Cerebellum (tissue), 4 donors: ENCODE measurements at places on chromosomes 11 and 22. TPM values are rescaled to one million over a fixed set of nuclear protein-coding genes. Genes with fewer than 3 reads are reported as not detected.
A peak's percentile ranks its signal among the peaks of the same experiment; 100 is the strongest.

DEFB131B gene
- not detected for total RNA-seq

DUSP8 gene
- total RNA-seq, result 6.7 TPM

DNA sequence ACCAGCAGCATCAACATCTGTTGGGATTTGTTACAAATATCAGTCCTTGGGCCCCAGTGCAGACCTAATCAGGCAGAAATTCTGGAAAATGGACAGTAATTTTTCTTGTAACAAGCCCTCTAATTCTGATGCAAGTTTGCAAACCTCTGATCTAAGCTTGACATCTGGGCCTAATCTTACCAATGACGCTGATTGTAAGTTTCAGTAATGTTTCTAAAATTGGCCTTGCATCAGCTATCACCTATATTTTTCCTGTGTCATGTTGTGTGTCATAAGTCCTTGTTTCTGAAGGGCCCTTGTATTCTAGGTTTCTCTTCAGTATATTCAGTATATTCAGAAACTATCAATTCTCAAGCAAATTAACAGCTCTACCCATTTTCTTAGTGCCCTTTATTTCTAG, 36.4 kb downstream of the ZNF215 start:
- DNase-seq, result no peak

DNA sequence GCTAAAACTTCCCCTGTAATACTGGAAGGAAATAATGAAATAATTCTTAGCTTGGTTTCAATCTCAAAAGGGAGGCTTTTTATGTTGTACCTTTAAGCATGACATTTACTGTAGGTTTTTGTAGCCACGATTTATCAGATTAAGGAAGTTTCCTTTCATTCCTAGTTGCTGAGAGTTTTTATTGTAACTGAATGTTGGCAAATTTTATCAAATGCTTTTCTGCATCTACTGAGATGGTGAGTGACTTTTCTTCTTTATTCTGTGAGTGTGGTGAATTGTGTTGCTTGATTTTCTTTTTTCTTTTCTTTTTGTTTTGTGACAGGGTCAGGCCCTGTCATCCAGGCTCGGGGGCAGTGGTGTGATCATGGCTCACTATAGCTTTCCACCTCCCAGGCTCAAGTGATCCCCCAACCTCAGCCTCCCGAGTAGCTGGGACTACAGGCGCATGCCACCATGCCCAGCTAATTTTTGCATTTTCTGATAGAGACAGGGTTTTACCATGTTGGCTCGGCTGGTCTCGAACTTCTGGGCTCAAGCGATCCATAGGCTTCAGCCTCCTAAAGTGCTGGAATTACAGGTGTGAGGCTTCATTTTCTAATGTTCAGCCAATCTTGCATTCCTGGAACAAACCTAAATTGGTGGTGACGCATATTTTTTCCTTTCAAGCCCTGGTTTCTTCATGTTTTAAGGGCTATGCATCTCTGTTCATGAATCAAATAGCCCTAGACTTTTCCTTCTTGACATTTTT, 26.2 kb downstream of the SUSD2 start:
- DNase-seq, result no peak

GRCh38 chr11:32796425-32796824, 2.0 kb upstream of the CCDC73 start:
- no peak for DNase-seq

DNA sequence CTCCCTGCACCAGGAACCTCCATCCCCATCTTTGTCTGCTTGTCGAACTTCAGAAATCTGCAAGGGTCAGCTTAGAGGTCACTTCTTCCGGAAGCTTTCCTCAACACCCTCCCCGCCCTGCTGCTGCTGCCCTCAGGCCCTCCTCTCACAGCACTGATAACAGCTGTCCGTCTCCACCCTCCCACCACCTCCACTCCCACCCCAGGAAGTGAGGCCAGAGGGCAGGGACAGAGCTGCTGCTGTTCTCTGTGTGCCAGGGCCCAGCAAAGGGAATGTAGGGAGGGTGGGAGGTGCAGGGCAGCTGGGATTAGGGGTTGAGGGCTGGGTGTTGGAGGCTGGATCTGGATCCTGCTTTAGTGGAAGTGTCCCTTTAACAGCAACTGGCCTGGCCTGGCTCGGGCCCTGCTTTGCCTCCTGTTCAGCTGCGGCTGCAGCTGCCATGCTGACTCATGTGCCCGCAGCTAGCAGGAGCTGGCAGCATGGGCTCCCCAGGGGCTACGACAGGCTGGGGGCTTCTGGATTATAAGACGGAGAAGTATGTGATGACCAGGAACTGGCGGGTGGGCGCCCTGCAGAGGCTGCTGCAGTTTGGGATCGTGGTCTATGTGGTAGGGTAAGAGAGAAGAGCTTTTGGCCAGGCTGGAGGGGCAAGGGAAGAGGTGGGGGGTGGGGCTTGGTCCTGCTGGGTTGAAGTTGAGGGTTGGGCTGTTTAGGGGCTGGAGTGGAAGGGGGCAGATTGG, at the start of gene P2RX6:
P2RX6 (plus strand) TSS at position 440 of the 740 bp plus-strand sequence; CDS start at position 450, 10 bp downstream.
- no peak for DNase-seq

DNA sequence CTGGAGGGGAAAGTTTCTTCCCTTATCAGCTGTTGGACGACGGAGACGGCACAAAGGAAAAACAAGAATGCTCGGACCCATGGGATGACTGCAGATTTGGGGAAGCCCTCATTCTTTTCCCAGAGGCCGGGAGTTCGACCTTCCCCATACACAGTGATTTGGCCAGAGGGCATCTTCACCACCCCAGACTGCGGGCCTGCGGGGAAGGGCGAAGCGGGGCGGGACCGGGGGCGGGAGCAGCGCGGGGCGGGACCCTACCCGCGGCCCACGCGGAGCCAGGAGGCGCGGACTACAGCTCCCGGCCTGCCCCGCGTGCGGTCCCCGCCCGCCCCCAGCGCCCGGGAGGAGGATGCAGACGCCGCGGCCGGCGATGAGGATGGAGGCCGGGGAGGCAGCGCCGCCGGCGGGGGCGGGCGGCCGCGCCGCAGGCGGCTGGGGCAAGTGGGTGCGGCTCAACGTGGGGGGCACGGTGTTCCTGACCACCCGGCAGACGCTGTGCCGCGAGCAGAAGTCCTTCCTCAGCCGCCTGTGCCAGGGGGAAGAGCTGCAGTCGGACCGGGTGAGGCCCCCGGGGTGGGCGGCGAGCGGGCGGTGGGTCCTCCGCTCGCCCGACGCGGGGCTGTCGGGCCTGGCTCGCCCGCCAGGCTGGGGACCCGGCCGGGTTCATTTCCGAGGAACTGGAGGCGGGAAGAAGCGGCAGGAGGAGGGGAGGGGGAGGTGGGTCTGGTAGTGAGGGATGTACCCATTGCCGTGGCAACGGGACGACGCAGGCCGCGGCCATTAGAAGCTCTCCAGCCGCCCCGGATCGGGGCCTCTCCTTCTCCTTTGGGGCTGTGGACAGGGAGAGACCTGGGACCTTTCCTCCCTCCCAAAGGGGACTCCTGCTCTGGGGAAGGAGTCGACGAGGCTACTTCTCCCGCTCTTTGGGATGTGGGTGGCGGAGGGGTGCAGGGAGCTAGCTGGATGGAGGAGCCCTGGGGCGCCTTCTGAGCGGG, at the start of gene KCTD17:
KCTD17 (plus strand) TSS at position 352 of the 995 bp plus-strand sequence; CDS start at position 371, 19 bp downstream.
- DNase-seq, result peak; percentile 89

DNA sequence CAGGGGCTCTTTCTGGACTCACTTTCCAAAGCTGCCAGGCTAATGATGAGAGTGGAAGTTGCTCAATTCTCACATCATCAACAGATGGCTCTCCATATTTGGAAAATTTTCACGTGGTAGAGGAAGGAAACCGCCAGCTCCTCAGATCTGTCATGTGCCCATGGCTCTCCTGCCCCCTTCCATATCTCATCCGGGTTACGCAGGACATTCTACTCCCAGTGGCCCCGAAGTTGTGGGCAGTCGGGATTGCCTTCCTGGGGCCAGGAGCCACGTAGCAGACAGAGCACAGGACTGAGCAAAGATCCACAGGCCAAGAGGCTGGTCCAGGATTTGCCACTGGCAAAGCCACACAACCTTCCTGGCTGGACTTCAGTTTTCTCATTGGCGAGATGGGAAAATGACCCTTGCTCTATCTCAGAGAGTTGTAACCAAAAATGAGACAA, 38.8 kb downstream of the RPUSD4 start:
- DNase-seq, result peak; percentile 29

DNA sequence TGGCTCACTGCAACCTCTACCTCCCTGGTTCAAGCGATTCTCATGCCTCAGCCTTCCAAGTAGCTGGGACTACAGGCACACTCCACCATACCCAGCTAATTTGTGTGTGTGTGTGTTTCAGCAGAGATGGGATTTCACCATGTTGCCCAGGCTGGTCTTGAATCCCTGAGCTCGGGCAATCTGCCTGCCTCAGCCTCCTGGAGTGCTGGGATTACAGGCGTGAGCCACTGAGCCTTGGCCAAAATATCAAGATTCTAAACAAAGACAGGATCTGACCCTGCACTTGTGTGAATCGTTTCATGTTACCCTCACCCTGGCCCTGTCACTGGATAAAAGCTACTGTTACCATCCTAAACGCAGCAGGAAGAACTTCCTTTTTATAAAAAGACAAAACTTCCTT, 15.6 kb upstream of the THY1 start:
- DNase-seq, result no peak
